ENCODE measurements at places on chromosomes 2 and 18.

DNA sequence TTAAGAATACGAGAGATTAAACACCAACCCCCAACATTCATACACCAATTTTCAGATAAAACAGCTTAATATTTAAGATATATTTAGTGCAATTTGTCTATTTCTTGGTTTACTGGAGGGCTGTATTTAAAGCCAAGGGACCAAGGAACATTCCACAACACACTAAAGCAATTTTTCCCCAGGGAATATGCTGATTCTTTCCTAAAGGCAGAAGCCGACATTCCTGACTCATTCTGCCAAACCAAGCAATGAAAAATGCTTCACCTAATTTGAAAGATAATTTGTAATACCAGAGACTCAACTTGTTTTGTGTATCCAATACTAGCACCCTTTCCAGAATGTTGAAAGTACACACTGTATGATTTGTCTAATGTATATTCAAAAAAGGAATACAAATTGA lies 1267.6 kb upstream of the PIK3C3 start:
- DNase-seq = no peak

- DNase-seq = no peak
Measured at GRCh38 chr18:3972291-3972930, 482.7 kb downstream of the DLGAP1 start.

DNA sequence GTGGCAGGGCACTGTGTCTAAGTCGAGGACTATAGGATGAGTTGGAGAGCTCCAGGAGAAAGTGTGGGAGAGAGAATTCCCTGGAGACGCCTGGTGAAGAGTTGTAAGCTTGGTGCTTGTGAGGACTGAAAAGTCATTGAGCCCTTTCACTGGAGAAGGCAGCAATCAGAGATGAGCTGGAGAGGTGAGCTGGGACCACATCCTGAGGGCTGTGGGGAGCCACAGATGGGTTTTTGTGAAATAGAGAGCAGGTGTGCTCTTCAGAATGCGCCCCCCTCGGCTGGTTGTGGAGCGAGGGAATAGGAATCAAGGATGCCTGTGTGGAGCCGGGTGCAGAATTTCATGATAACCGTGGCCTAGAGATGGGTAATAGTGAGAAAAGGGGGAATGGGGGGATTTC lies 224.3 kb downstream of the KLHL29 start:
- no peak for DNase-seq

- DNase-seq = no peak
Measured at GRCh38 chr2:126449677-126450076, 206.3 kb upstream of the GYPC start.

- no peak for DNase-seq
Measured at GRCh38 chr18:76823587-76824011, 1.2 kb downstream of the ZNF236 start.

GRCh38 chr2:43280994-43281393 lies 54.6 kb upstream of the ZFP36L2 start:
- DNase-seq = no peak

- DNase-seq = no peak
Measured at GRCh38 chr2:62007555-62007954, 102.1 kb downstream of the COMMD1 start.

DNA sequence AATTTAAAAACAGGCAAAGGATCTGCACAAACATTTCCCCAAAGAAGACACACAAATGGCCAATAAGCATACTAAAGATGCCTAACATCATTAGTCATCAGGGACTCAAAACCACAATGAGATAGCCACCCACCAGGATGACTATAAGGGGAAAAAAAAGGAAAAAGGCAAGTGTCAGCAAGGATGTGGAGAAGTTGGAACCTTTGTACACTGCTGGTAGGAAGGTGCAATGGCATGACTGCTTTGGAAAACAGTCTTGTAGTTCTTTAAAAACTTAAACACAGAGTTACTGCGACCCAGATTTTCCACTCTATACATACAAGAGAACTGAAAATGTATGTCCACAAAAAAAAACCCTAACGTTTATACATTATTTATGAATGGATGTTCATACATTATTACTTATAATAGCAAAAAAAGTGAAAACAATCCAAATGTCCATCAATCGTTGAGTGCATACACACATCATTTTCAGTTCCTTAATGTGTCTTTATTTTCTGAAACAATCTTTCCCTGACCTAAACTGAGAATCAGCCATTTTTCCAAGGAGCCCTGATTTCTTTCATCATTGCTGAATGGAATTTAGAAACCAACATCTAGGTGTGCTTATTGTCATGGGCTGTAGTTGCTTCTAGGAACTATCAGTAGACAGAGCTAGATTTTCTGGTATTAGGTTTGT lies 64.7 kb upstream of the TLK1 start:
- no peak for DNase-seq

DNA sequence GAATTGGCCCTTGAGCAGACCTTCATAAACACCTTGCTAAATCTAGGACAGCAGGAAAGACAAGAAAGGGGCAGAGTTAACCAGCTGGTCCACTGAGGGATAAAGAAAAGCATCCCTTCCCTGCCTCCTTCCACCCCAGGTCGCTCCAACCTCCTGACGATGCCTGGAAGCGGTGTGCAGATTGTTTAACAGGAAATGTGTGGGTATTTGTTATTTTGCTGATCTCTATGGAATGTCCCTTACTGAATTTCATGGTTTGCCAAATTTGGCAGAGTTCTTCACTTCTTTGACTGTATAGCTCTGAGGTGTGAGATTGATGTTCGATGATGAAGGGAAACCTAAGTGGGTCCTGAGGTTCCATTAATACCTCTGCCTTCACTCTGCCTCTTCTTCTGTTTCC lies 72.9 kb downstream of the MAP3K20 start:
- no peak for DNase-seq

DNA sequence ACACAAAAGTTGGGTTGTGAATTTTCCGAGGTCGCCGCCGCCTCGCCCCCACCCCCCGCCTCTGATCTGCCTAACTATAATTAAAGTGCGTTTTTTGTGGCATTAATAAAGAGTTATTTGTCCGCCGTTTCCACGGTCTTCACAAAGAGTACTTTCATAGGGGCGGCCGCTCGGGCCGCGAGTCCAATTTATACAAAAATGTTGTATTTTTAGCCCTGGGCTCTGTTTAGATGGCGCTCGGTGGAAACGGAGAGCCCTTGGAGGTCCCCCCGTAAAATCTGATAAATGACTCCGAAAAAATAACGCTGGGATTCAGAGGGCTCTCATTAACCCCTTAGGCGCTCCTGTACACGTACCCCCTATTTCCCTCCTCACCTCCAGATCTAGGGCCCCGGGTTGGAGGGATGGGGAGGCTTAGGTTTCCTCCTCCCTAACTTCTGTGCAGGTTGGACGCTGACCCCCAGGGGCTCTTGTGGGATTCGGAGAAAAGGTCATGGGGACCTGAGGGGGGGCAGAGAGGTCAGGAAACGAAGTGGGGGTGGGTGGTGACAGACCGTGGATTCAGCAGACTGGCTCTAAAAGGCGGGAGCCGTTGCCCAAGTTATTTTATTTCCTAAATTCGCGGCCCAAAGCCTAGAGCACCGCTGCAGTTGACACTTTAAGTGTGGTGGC lies 1.9 kb downstream of the CYP26B1 start:
- no peak for DNase-seq

- no peak for DNase-seq
Measured at GRCh38 chr2:229980431-229981184, 58.3 kb downstream of the FBXO36 start.

- DNase-seq = no peak
Measured at GRCh38 chr2:202036601-202037037, 3.0 kb downstream of the FZD7 start.

GRCh38 chr2:158695305-158695704 lies 99.8 kb upstream of the DAPL1 start:
- no peak for DNase-seq

GRCh38 chr2:172909454-172909853 lies 166.2 kb upstream of the MAP3K20 start:
- DNase-seq = no peak

GRCh38 chr18:6452194-6452593 lies 37.5 kb upstream of the L3MBTL4 start:
- DNase-seq = no peak

GRCh38 chr2:237841051-237841450 lies 18.4 kb upstream of the RAMP1 start:
- DNase-seq = no peak

DNA sequence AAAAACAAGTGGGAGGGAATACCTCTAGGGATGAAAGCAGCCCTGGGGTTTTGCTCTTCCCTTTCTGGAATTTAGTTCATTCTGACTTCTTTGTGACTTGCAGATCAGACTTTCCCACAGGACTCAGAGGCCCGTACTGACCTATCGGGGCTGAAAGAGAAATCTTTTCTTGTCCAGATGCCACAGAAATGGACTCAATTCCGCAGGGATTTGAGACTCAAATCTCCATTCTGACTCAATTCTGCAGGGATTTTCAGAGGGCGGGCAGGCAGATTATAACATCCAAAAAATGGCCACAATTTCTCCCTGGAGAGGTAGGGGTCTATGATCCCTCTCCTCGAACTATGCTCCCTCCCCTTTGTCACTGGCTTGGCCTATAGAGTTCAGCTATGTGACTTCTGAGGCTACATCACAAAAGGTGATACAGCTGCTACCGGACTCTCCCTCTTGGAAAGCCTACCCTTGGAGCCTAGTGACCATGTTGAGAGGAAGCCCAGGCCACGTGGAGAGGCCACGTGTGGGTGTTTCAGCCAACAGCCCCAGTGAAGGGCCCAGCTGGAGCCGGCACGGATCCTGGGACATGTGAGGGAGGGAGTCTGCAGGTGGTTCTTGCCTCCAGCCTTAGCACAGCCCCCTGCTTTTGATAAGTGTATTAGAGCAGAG lies 4.8 kb upstream of the EFHD1 start:
- DNase-seq = no peak

DNA sequence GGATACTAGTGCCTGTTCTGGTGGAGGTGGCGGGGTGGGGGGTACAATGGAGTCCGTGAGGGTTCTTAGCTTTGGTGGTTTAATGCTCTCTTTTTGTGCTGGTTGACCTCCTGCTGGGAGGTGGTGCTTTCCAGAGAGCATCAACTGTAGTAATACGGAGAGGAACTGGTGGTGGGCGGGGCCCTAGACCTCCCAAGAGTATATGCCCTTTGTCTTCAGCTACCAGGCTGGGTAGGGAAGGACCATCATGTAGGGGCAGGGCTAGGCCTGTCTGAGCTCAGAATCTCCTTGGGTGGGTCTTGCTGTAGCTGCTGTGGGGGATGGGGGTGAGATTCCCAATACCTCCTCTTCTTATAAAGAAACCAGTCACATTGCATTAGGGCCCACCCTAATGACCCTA lies 27.1 kb downstream of the CAMKMT start:
- DNase-seq = no peak

GRCh38 chr2:237669628-237670392 lies 42.4 kb downstream of the LRRFIP1 start:
- no peak for DNase-seq

DNA sequence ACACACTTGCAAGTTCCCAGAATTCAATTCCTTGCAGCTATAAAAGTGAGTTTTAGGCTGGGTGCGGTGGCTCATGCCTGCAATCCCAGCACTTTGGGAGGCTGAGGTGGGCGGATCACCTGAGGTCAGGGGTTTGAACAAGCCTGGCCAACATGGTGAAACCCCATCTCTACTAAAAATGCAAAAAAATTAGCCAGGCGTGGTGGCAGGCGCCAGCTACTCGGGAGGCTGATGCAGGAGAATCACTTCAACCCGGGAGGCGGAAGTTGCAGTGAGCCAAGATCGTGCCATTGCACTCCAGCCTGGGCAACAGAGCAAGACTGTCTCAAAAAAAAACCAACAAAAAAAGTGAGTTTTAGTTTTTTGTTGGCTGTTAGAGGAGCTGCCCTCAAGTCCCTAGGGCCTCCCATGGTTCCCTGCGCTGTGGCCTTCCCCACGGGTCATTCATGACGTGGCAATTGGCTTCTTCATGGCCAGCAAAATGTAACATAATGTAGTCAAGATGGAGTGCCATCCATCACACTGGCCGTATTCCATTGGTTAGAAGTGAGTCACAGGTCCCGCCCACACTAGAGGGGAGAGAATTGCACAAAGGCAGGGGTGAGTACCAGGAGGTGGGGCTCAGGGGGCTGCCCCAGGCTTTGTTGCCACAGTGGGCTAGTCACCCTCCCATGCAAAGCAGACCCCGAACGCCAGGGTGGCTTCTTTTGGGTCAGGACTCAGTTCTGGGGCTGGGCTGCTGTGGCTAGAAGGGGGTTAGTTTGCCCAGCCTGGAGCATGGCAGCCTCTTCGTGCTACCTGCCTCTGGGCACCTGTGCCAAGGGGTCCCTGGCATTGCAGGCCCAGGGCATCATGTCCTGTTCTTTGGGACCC lies 37.7 kb upstream of the INHBB start:
- DNase-seq = no peak

DNA sequence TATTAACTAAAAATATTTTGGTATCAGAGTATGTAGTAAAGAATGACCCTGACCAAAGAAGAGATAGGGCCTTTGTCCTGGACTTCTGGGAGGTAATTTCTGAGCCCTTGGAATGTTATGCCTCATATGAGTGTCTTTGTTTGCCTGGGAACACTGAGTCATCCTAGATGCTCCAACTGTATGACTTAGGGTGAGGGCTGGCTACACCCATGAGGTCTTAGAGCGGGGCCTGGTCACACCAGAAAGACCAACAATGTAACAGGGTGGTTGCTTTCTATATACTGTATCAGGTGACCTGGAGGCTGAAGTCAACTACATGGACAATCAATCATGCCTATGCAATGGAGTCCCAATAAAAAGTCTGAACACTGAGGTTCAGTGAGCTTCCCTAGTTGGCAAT lies 253.1 kb downstream of the MBD2 start:
- no peak for DNase-seq

- DNase-seq = no peak
Measured at GRCh38 chr18:76895498-76895897, 73.1 kb downstream of the ZNF236 start.

GRCh38 chr2:201751566-201751965 lies 29.2 kb downstream of the ALS2 start:
- no peak for DNase-seq

- no peak for DNase-seq
Measured at GRCh38 chr2:10220902-10221391, 81.8 kb upstream of the HPCAL1 start.

DNA sequence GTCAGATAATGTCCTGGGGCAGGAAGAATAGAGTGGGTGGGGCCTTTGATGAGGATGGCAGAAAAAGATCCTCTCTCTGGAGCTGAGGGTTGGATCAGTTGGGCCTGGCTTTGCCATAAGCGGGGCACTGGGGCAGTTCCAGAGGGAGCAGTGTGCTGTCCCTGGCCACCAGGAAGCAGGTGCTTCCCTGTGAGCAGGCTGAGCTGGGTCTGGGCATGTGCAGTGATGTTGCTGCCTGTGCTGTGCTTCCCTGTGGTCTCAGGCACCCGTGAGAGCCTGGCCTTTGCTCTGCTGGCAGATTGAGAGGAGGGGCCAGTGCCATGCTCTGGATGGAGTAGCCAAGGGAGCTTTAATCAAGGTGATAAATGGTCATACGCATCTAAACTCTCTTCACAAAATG lies 14.6 kb upstream of the NPPC start:
- no peak for DNase-seq

- no peak for DNase-seq
Measured at GRCh38 chr18:45780568-45780967, 44.9 kb upstream of the SIGLEC15 start.

DNA sequence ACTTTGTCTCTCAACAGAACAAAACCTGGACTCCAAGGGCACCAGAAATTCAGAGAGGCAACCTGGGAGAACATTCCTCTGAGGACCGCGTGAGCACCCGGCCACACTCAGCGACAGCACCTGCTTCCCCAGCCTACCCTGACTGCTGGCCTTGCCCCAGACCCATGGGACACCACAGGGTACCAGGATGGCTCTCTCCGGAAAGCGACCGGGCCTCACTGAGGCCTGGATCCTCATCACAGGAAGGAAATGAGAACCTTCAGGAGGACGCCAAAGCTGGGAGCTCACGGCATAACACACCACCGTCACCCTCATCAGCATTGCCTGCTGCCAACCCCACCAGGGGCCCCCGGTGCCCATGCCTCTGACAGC lies 38.9 kb downstream of the HS6ST1 start:
- DNase-seq = no peak
